ENCODE measurements at places on chromosomes 5 and 9.

- DNase-seq = no peak
Measured at GRCh38 chr9:95133325-95133705, 184.2 kb downstream of the FANCC start.

DNA sequence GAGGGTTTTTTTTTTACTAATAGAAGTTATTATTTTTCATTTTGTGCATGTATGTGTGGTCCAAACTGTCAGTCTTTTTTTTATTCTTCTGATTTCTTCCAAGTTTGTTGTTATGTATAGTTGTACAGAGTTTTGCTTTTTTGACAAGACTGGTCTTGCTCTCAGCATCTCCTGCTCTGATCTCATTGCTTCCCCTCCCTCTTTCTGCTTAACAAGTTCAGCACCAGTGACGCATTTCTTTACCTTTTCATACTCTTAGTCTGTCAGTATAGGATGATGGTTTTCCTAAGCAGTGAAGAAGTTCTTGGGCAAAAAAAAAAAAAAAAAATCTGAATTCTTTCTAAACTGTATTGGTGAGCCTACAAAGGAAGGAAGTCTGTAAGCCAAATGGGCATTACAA, 135.1 kb downstream of the CD180 start:
- DNase-seq = no peak

GRCh38 chr9:73869264-73869663, 627.9 kb upstream of the RORB start:
- no peak for DNase-seq

GRCh38 chr9:108956631-108957026, 22.4 kb downstream of the ABITRAM start:
- DNase-seq = no peak

- DNase-seq = no peak
Measured at GRCh38 chr5:130021876-130022275, 117.6 kb downstream of the CHSY3 start.

DNA sequence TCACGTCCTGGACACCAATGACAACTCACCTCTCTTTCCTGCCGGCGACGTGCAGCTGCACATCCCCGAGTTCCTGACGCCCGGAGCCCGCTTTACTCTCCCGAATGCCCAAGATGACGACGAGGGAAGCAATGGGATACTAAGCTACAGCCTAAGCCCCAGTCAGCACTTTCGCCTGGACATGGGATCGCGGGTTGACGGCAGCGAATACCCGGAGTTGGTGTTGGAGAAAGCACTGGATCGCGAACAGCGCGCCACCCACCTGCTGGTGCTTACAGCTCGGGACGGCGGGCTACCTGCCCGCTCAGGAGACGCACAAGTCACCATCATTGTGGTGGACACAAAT, 1.1 kb downstream of the PCDHAC1 start:
- no peak for DNase-seq

GRCh38 chr5:57953792-57954191, 471.2 kb upstream of the ACTBL2 start:
- no peak for DNase-seq

DNA sequence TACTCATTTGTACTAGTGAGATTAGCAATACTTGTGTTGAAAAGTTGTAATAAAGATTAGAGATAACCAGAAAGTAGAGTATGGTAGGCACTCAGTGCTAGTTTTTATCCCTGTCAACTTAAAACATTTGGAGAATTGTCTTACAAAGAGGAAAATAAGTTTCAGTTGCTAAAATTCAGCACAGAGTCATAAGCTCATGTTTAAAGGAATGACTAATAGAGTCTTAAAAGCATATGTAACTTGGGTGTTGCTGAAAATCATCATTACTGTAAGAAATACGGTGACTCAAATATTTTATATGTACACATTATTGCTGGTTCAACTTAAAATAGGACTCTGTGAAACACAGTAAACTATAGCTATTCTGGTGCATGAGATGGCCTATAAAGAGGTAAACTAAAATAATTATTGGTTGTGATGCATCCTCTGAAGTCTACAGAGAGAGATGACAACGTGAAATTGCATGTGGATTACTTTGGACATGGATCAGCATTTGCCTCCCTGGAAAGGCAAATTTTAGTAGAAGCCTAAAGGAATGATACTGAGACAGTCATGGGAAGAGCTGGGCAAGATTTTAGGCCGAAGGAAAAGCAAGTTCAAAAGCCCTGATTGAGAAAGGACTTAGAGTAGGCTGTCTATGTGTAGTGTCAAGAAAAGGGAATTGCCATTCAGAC, 34.6 kb downstream of the SGCD start:
- DNase-seq = no peak

DNA sequence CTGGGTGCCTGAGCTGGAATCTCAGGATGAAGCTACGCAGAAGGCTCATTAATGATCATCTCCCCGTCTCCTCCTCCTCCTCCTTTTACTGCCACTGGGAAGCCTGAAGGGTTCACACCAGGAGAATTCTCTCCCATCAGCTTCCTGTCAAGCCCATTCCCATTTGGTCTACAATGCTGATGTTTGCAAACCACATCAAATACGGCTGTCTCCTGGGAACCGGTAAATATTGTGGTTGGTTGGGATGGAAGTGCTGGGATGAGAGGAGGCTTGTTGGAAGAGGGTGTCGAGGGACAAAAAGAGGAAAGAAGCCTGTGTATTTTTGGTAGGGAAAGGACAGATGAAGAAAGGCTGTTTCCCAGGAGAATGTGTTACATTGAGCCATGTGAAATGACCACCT, 13.2 kb upstream of the S1PR3 start:
- DNase-seq = no peak

DNA sequence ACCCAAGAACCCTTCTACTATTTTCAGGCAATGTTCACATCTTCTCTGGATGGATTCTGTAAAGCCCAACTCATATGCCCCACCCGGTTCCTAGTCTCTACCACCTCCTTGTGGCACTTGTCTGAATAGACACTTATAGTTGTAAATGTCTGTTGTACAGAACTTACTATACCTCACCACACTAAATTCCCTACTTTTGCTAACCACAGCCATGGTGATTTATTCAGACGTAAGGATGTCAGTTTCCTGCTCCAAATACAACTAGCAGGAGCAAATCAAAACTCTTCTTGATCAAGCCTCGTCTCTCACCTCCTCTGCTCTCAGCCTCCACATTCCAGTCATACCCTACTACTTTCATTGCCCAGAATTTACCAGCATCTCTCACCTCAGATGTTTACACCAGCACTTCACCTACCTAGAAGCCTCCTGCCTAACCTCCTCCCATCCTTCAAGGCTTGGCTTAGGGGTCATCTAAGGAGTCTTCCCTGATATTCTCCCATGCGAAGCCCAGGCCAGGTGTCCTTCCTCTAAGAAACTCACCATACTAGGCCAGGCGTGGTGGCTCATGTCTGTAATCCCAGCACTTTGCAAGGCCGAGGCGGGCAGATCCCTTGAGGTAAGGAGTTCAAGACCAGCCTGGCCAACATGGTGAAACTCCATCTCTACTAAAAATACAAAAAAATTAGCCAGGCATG, 75.5 kb downstream of the MAPKAP1 start:
- DNase-seq = no peak

DNA sequence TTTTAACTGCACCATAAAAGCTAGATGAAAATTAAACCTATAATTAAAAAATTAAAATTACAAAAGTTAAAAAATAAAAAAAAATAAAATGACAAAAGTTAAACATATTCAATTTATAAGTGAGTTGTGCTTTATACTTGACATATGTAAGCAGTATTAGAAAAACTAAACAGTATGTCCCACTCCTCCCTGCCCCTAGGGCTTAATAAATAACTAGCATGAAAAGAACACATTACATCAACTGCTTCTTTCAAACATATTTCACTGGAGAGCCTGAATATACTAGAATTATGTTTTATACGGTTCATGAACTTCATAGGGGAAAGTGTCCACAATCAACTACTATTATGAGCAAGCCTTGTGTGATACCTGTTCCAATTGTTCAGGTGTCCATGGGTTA, 47.6 kb downstream of the ECPAS start:
- DNase-seq = no peak

DNA sequence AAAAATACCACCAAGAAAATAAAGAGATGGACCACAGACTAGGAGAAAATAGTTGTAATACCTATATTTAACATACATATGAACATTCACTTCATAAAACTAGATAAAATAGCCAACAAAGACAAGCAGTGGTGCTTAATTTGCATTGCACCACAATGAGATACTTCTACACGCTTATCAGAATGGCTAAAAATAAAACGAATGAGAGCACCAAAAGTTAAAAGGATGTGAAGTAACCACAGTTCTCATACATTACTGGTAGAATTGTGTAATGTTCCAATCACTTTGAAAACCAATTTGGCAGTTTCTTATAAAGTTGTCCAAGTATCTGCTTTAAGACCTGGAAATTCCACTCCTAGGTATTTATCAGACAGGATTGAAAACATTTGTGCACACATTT, 198.9 kb upstream of the SGCD start:
- no peak for DNase-seq

DNA sequence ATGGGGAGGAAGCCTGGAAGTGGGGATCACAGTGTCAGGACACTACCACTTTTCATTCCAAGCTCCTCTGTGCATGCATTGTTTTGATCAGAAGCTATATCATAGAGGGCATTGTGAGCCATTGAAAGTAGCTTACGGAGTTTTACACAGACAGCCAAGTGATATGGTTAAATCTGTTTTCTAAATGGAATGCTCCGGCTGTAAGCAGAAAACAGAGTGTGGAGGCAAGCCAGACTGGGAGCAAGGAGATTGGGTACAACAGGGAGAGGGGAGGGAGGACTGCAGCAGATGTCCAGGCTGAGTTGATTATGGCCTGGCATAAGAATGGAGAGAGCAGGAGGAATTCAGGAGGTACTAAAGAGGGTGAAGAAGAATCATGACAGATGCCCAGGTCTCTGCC, 15.5 kb upstream of the SOWAHA start:
- no peak for DNase-seq

DNA sequence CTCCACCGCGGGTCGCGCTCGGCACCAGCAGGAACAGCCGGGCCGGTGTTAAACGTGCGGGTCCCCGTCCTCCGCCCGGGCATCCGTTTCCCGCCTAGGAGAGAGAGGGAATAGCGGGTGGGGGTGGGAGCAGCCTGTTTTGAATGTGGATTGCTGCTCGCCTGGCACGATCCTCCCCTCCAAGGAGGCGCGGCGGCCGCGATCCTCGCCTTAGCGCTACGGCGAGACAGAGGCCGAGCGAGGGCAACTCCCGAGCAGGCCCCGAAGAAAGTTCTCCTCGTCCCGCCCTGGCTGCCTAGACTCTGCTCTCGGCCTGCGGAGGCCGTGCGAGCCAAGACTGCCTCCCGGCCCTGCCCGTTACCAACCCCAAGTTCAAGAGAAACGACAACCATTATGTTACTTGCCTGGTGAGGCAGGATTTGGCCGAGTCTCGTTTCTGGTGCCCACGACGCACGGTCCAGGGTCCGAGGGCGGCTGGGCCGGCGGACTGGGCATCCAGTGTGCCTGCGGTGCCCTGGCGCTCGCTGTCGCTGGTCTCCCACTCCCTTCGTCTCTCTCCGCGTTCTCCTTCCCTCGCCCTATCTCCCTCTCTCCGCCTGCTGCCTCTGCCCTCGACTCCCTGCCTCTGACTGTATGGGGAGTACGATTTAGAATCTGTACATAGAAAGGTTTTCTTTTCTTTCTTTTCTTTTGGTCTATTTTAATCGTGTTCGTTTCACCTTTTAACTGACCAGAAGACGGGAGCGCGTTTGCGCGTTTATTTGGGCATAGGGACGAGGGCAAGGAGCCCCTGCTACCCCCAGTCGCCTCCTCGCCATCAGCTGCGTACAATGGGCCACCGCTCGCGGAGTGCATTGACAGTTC, 724 bp downstream of the NR2F1-AS1 start:
- DNase-seq = no peak

DNA sequence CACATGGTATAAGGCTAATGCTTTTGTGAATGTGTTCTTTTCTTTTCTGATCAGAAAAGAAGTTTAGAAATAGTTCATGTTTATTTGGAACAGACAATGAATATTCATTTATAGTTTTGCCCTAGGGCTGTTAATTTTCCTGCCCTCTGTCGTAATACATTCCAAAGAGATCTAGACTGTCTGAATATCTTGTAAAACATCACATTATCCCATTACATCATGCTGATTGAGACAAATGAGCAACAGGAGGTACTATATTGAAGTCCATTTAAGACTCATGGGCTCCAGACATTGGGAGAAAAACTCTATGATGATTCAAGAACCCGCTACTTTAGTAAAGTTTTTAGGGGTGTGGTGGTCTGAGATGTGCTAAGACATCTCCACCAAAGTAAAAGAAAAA, 121.2 kb upstream of the MAP1B start:
- DNase-seq = no peak

GRCh38 chr5:173547579-173547978, 68.9 kb downstream of the BOD1 start:
- no peak for DNase-seq

- no peak for DNase-seq
Measured at GRCh38 chr5:105167092-105167491, 1604.5 kb upstream of the NUDT12 start.
